ENCODE measurements at places on chromosomes 2 and 18.

- H3K4me3 ChIP-seq, result no peak overlapping the region
- no peaks in the 10 kb centered on the region for H3K36me3 ChIP-seq
- H3K27ac ChIP-seq, result no peak overlapping the region
Observed at GRCh38 chr2:186554429-186554828, 35.4 kb upstream of the ITGAV start.

DNA sequence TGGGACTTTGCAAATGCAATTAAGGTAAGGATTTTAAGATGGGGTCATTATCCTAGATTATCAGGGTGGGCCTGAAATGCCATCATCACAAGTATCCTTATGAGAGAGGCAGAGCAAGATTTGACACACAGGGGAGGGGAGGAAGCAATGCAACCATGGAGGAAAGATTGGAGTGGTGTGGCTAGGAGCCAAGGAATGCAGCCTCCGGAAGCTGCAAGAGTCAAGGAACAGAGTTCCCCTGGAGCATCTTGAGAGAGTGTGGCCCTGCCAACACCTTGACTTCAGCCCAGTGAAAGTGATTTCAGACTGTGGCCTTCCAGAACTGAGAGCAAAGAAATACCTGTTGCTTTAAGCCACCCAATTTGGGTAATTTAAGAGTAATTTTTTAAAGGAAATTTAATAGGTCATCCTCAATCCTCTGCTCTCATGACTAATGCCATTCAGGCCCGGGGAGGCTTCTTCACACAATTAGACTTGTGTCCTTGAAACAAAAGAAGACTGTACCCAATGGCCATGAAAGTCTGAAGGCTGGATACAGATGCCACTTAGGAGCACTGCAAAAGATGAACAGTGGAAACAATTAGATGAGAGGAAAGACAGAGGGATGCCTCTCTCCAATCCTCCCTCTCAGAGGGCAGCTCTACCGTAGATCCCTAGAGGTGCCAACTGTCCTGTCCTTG, 250.3 kb upstream of the ID2 start:
- H3K36me3 ChIP-seq, result no peaks in the 10 kb centered on the region
- no peak overlapping the region for H3K4me3 ChIP-seq
- no peak for DNase-seq
- no peak overlapping the region for H3K27ac ChIP-seq

GRCh38 chr2:166082736-166083135, 45.1 kb downstream of the SCN1A start:
- no peaks in the 10 kb centered on the region for H3K36me3 ChIP-seq
- no peak overlapping the region for H3K4me3 ChIP-seq
- no peak overlapping the region for H3K27ac ChIP-seq
- H3K27me3 ChIP-seq, result no peaks in the 10 kb centered on the region
- H3K4me1 ChIP-seq, result no peaks in the 10 kb centered on the region

- no peaks in the 10 kb centered on the region for H3K4me1 ChIP-seq
- H3K27me3 ChIP-seq, result peaks cover 6% of the 10 kb centered on the region
- H3K4me3 ChIP-seq, result no peak overlapping the region
- no peaks in the 10 kb centered on the region for H3K36me3 ChIP-seq
- H3K27ac ChIP-seq, result no peak overlapping the region
- no peak for DNase-seq
Observed at GRCh38 chr18:25935356-25935755, 155.1 kb downstream of the SS18 start.

- H3K4me1 ChIP-seq, result peaks cover 12% of the 10 kb centered on the region
- peak; percentile 81 for DNase-seq
- H3K27ac ChIP-seq, result peak overlapping the region; percentile 83
- peak overlapping the region; percentile 86 for H3K4me3 ChIP-seq
Observed at GRCh38 chr2:88016960-88017779, 823 bp upstream of the RNU2-63P start.

DNA sequence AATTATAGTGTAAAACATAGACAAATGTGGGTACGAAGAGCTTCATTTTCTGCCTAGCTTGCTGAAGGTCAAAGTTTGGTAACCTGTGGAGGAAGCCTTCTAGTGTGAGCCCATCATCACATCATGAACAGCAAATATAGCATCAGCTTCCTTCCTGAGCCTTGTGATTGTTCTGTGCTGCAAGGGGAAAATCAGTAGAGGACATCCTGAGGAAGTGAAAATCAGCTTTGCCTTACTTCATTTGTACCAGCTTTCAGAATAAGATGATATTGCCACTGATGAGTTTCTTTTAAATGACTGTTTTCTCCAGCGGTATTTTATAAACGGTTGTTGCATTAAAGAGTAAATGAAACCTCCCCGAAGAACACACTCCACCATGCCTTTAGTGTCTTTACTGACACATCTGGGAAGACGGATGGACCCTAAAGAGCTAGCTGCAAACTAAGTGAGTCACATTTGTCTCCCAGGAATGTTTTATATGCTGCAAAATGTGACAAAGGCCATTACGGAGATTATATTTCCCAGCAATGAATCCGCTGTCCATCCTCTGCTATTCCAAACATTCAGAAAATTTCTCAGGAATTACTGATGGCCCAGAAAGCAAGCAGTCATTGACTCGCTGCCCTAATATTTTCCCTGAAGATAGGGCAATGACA, 1272.8 kb downstream of the SUCLG1 start:
- H3K4me3 ChIP-seq, result no peak overlapping the region
- no peaks in the 10 kb centered on the region for H3K27me3 ChIP-seq
- no peaks in the 10 kb centered on the region for H3K4me1 ChIP-seq
- H3K27ac ChIP-seq, result no peak overlapping the region
